Type B pancreatic cell (in vitro differentiated cells): ENCODE measurements at places on chromosomes 13 and 19. TPM values are rescaled to one million over a fixed set of nuclear protein-coding genes. Genes with fewer than 3 reads are reported as not detected.

The ARHGAP45 gene
- total RNA-seq: 2.6 and 4.5 TPM in 2 replicates

The STAP2 gene
- 42.5 and 96.9 TPM in 2 replicates for total RNA-seq

The CLDND2 gene
- total RNA-seq: 0.97 TPM in 1 of 2 replicates, not detected in the other

The CARM1 gene
- total RNA-seq: 81.9 and 104 TPM in 2 replicates

The ZNF730 gene
- total RNA-seq: 2.6 and 12.9 TPM in 2 replicates

The ELSPBP1 gene
- total RNA-seq: not detected in 2 replicates

The AP1M1 gene
- total RNA-seq: 39.9 and 75.0 TPM in 2 replicates

The C5AR2 gene
- 0.07 TPM in 1 of 2 replicates, not detected in the other for total RNA-seq

The MIA gene
- total RNA-seq: 1.7 and 3.2 TPM in 2 replicates

The ZNF607 gene
- 24.0 and 24.1 TPM in 2 replicates for total RNA-seq

DNA sequence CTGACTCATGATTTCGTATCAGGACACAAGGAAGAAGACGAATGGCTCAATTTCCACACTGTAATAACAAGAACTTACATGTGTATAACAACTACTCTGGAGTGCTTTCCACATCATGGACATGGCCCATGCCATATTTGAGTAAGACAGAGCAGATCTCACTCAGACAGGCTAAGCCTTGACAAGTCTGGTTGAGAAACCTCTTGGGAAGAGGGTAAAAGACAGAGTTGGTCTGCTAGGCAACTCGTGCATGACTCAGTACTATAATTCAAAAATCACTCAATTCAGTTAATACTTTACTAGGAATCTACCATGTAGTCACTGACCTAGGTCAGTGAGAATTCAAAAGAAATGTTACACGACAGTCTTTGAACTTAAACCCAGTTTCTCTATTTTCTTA is 5.7 kb upstream of the THSD1 start:
- no peak for DNase-seq
- no peak overlapping the region for H3K4me3 ChIP-seq
- H3K36me3 ChIP-seq: peaks cover 29% of the 10 kb centered on the region
- peaks cover 7% of the 10 kb centered on the region for H3K4me1 ChIP-seq
- peaks cover 8% of the 10 kb centered on the region for H3K27me3 ChIP-seq
- peak overlapping the region; percentile 0 for H3K27ac ChIP-seq

GRCh38 chr13:110067355-110068175 is 239.4 kb downstream of the COL4A1 start:
- no peak overlapping the region for H3K4me3 ChIP-seq
- no peak overlapping the region for H3K27ac ChIP-seq
- H3K36me3 ChIP-seq: no peaks in the 10 kb centered on the region

DNA sequence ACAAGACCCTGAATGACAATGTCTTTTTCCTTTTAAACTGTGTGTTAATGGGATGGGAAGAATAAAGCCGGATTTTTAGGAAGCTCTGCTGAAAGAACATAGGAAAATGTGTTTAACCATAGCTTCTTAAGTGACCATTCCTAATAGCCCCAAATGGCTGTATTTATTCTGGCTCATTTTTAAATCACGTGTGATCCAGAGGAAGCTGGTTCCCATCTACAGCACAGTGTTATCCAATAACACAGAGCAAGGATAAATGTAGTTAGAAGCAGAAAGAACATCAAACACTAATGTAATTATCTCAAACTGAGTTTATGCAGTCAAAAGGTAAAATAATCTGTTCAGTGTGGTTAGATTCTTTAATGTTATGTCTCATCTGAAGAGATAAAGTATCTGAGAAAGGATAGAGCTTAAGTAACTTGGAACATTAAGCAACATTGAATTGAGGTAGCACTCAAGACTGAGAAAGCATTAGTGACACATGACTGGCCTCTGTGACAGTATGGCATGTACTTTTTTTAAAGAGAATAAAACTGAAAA is 853.3 kb downstream of the GPC5 start:
- H3K27ac ChIP-seq: no peak overlapping the region
- no peaks in the 10 kb centered on the region for H3K36me3 ChIP-seq
- no peak for DNase-seq
- no peaks in the 10 kb centered on the region for H3K27me3 ChIP-seq
- H3K4me3 ChIP-seq: no peak overlapping the region
- no peaks in the 10 kb centered on the region for H3K4me1 ChIP-seq

- no peaks in the 10 kb centered on the region for H3K4me1 ChIP-seq
- peaks cover 29% of the 10 kb centered on the region for H3K36me3 ChIP-seq
- H3K4me3 ChIP-seq: no peak overlapping the region
These were observed 15.8 kb downstream of the DEDD2 start for GRCh38 chr19:42201489-42202289.

DNA sequence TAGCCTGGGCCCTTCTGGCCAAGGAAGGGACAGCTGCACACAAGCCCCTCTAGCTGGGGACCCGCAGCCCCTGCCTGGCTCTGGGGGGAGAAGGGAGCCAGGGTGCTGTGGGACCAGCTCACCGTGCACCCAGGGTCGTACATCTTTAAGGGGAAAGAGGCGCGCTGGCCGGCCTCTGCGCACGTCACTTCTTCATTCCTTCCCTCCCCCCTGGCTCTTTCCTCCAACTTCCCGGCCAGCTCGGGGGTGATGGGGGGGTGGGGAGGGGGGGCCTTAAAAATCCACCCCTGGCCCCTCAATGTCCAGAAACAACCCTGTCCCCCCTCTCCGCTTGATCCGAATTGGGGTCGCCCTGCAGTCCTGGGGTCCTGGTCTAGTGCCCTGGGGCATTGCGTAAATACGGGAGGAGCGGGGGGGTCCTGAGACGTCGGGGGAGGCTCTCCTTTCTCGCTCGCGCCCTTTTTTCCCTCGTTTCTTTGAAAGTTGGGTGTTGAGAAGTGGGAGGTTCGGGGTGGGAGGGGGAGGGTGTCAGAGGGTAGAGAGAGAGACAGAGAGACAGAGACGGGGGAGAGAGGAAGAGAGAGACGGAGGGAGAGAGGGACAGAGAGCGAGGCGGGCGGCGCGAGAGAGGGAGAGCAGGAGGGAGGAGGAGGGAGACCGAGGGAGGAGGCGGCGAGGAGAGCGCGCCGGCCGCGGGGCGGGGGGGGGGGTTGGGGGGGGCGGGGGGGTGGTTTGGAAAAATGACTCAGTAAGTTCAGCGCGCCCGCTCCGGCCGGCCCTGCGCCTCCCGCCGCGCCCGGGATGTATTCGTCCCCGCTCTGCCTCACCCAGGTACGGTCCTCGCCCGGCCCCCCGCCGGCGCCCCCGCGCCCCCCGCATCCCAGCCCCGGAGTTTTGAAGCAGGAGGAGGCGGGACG is at the start of gene NFIC:
TSS of gene NFIC (plus strand) at position 748 of the 917 bp plus-strand sequence. CDS start at position 802, 54 bp downstream.
- no peaks in the 10 kb centered on the region for H3K36me3 ChIP-seq
- H3K27ac ChIP-seq: peak within 1 kb of the TSS; percentile 11
- no peak for DNase-seq
- peaks cover 82% of the 10 kb centered on the region for H3K27me3 ChIP-seq

- H3K4me3 ChIP-seq: no peak overlapping the region
- H3K36me3 ChIP-seq: no peaks in the 10 kb centered on the region
- H3K27me3 ChIP-seq: no peaks in the 10 kb centered on the region
These were observed 69.4 kb upstream of the KLF12 start for GRCh38 chr13:74203576-74203975.

- no peak overlapping the region for H3K27ac ChIP-seq
- H3K4me1 ChIP-seq: no peaks in the 10 kb centered on the region
- no peak for DNase-seq
- peaks cover 9% of the 10 kb centered on the region for H3K27me3 ChIP-seq
These were observed 26.5 kb upstream of the HOMER3 start for GRCh38 chr19:18967358-18968146.

- peaks cover 6% of the 10 kb centered on the region for H3K27me3 ChIP-seq
- peaks cover 17% of the 10 kb centered on the region for H3K4me1 ChIP-seq
- DNase-seq: no peak
- H3K27ac ChIP-seq: peak overlapping the region; percentile 95
These were observed 10.3 kb upstream of the BICRA start for GRCh38 chr19:47598407-47599349.

- H3K27ac ChIP-seq: peak overlapping the region; percentile 59
- no peak for DNase-seq
- H3K27me3 ChIP-seq: no peaks in the 10 kb centered on the region
- no peak overlapping the region for H3K4me3 ChIP-seq
These were observed 2.1 kb upstream of the PHLDB3 start for GRCh38 chr19:43506629-43507028.

DNA sequence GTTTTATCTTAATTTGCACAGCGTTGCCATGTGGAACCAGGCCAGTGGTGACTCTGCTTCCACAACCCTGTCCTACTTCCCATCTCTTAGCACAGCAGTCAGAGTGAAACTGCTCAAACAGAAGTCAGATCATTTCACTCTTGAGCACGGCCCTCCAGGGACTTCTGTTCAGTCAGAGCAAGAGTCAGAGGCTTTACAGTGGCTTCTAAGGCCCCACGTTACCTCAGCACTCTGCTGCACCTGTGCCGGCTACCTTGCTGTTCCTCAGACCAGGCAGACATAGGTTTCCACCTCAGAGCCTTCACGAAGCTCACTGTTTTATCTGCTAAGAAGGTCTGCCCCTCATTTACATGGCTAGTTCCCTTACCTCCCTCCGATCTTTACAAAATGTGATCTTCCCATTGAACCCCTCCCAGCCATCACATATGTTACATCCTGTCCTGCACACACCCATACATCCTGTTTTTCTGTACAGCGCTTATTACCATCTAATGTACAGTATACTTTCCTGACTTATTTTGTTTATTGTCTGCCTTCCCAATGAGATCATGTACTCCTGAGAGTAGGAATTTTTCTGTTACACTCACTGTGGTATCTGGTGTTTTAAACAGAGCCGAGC is 41.6 kb downstream of the TM9SF2 start:
- no peak overlapping the region for H3K4me3 ChIP-seq
- H3K27ac ChIP-seq: no peak overlapping the region
- no peak for DNase-seq

- H3K27ac ChIP-seq: no peak overlapping the region
- H3K27me3 ChIP-seq: no peaks in the 10 kb centered on the region
- peaks cover 13% of the 10 kb centered on the region for H3K4me1 ChIP-seq
- no peak overlapping the region for H3K4me3 ChIP-seq
These were observed 4.4 kb downstream of the ZNF473 start for GRCh38 chr19:50030225-50030624.

DNA sequence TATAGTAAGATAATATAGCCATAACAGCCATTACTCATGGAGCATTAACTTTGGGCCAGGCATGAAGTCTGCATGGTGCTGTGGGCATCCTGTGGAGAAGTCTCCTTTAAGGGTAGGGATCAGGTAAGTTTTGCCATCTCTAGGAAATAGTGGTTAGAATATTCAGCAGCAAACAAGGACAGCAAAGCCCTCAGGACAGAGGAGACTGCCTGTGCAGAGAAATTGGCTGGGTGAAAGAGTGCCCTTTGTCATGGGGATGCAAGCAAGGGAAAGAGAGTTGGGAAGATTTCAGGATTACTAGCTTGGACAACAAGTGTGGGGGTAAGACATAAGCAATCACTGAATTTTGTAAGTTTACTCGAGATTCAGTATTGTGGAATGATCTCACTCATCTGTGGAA is 15.7 kb upstream of the OBI1 start:
- no peak overlapping the region for H3K4me3 ChIP-seq
- H3K4me1 ChIP-seq: peaks cover under 1% of the 10 kb centered on the region
- H3K36me3 ChIP-seq: no peaks in the 10 kb centered on the region
- DNase-seq: no peak
- H3K27ac ChIP-seq: no peak overlapping the region

- no peak for DNase-seq
- H3K27ac ChIP-seq: no peak overlapping the region
- H3K4me1 ChIP-seq: no peaks in the 10 kb centered on the region
- H3K27me3 ChIP-seq: no peaks in the 10 kb centered on the region
- H3K4me3 ChIP-seq: no peak overlapping the region
- H3K36me3 ChIP-seq: no peaks in the 10 kb centered on the region
These were observed 199.0 kb downstream of the NUFIP1 start for GRCh38 chr13:44790289-44790688.

DNA sequence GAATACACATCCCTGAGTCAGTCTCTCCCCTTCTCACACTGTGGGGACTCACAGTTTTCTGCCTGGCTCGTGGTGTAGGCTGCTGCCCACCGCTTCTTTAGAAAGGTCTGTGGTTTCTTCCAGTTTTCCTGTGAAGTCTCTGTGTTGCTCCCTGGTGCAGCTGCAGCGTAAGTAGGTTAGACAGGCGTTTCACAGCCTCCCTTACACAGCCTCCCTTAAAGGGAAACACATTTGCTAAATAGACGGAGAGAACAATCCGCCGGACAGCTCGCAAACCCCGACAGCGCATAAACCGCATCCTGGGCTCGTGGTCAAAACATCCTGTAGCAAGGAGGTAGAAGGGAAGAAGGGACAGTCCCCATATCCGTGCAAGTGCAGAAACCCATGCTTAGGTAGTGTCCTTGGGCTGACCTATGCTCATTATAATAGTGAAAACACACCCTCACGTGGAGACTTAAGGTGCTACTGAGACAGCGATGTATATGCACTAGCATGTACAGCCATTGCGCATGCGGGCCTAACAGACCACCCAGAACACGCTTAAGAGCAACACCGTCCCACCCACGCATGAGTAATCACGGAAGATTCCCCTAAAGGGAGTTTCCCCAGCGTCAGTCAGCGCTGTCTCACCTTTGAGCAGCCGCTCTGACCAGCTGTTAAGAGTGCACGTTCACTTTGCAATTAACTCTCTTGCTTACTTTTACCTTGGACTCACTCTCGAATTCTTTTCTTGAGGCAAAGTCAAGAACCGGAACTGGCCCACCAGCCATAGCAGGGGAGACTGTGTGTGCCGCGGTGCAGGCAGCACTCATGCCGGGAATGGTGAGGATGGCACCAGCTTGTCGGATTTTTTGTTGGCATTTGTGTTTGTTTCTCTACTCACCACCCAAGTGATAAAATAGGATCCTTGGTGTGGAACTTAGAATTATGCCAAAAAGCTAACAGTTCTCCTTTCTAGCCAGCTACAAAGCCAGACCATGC is 16.6 kb downstream of the SIGLEC8 start:
- H3K4me1 ChIP-seq: no peaks in the 10 kb centered on the region
- H3K36me3 ChIP-seq: no peaks in the 10 kb centered on the region
- DNase-seq: peak; percentile 16
- peaks cover 27% of the 10 kb centered on the region for H3K27me3 ChIP-seq
- no peak overlapping the region for H3K27ac ChIP-seq

GRCh38 chr19:46134527-46134926 is 10.0 kb upstream of the IGFL3 start:
- H3K36me3 ChIP-seq: peaks cover 12% of the 10 kb centered on the region
- no peaks in the 10 kb centered on the region for H3K27me3 ChIP-seq
- H3K4me3 ChIP-seq: no peak overlapping the region
- peak overlapping the region; percentile 93 for H3K27ac ChIP-seq
- H3K4me1 ChIP-seq: peaks cover 13% of the 10 kb centered on the region

DNA sequence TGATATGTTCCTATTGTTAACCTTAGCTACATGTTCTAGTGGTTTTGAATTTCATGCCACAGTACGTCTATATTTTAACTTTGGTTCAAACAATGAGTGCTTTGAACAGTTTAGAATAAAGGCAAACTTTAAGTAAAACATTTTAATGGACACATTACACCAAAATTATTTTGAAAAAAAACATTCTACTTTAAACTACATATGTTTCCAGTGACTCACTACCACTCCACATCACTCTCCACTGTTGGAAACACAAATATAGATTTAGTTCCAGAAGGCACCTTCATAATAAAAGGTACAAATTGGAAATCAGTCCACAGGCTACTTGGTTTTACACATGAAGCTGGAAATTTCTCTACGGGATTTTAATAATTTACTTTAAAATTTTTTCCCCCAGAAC is 373.5 kb downstream of the MYO16 start:
- H3K36me3 ChIP-seq: no peaks in the 10 kb centered on the region
- H3K27me3 ChIP-seq: no peaks in the 10 kb centered on the region
- no peaks in the 10 kb centered on the region for H3K4me1 ChIP-seq
- H3K27ac ChIP-seq: no peak overlapping the region
